Endothelial cell of umbilical vein (primary cell): ENCODE measurements at places on chromosomes 5 and 9. TPM values are rescaled to one million over a fixed set of nuclear protein-coding genes. Genes with fewer than 3 reads are reported as not detected.

DNA sequence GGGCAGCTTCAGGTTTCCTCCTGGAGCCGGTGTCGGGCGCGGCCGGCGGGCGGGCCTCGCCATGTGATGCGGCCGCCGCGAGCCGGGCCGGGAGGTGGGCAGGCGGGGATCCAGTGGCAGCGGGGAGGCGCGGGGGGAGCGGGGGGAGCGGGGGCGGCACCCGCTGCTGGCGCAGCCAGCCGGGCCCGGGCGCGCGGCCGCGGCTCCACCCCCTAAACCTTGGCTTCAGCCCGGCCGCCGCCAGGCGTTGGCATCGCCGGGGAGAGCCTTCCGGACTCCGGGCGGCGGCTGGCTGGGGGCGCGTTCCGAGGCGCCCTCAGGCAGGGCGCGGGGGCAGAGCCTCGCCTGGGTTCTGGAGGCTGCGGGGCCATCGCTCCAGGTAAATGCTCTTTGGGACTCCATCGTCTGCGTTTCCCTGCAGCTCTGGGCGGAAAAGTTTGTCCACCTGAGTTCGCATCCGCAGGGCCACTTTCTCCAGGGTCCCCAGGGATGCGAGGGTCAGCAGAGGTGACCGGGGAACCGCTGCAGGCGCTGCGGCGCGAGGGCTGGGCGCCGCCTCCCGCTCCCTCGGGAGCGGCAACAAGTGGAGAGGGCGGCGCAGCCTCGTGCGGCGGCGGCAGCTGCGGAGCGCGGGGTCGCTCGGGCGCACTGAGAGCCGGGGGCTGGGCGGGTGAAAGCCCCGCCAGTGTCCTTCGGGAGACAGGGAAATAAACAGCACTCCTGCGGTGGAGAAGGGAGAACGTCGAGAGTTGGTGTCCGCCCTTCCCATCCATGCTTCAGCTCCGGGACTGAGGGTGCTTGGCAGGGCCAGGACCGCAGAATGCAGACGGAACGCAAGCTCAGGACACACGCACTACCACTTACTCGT lies at the start of gene ARHGEF28:
TSS of gene ARHGEF28 (plus strand) at position 253 of the 868 bp plus-strand sequence. CDS start 58,656 bp downstream, outside the sequence.
- peak; percentile 47 for DNase-seq
- peak within 1 kb of the TSS; percentile 74 for H3K4me3 ChIP-seq
- peak within 1 kb of the TSS; percentile 81 for H3K27ac ChIP-seq
- H3K4me1 ChIP-seq: peaks cover 40% of the 10 kb centered on the region
- no peaks in the 10 kb centered on the region for H3K27me3 ChIP-seq

DNA sequence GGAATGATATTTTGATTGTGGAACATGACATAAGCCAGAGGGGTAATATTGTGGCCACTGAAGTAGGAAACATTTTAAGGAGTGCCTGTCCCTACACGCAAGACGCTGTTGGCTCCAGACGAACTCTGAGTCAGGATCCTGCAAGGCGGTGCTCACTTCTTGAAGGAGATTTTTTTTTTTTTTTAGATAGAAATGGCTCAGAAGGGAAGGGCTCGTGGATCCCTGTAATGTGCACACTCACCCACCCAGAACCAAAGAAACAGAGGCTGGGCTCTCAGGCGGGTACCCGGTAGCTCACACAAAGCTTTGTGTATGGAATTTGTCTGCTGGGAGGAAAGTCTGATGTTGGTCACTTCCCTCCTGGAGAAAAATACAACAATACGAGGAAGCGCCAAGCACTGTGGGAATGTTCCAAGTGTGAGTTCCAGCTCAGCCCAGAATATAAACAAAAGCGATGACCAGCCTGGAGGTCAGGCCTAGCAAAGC lies 25.7 kb downstream of the RAPGEF1 start:
- DNase-seq: peak; percentile 99
- H3K4me3 ChIP-seq: no peak overlapping the region
- no peaks in the 10 kb centered on the region for H3K27me3 ChIP-seq

- peaks cover 43% of the 10 kb centered on the region for H3K4me1 ChIP-seq
- no peaks in the 10 kb centered on the region for H3K36me3 ChIP-seq
- no peak for DNase-seq
- H3K27me3 ChIP-seq: no peaks in the 10 kb centered on the region
Observed at GRCh38 chr5:150616506-150616905, 24.0 kb upstream of the SYNPO start.

DNA sequence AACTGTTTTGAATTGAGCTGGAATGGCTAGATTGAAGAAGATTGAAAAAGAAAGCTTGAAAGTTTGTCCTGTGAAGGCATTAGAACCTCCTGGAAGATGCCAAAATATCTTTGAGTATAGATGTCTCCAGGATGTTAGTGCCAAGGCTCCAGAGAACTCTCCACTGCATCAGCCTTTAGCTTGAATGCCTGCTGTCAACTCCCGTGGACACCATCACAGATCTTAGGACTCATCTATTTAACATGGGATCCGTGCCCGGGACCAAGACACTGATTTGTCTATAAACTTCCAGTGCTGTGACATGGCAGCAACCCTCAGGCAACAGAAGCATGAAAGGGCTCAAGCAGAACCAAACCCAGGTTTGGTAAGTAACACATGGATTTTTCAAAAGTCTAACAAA lies 670.9 kb upstream of the ST8SIA4 start:
- no peaks in the 10 kb centered on the region for H3K36me3 ChIP-seq
- no peak for DNase-seq
- no peaks in the 10 kb centered on the region for H3K27me3 ChIP-seq
- H3K4me1 ChIP-seq: no peaks in the 10 kb centered on the region
- H3K27ac ChIP-seq: no peak overlapping the region

GRCh38 chr5:69152731-69153130 lies 14.2 kb upstream of the CCNB1 start:
- H3K4me1 ChIP-seq: no peaks in the 10 kb centered on the region
- H3K36me3 ChIP-seq: no peaks in the 10 kb centered on the region
- no peak overlapping the region for H3K4me3 ChIP-seq

- no peak overlapping the region for H3K27ac ChIP-seq
- no peaks in the 10 kb centered on the region for H3K27me3 ChIP-seq
- no peaks in the 10 kb centered on the region for H3K4me1 ChIP-seq
- no peaks in the 10 kb centered on the region for H3K36me3 ChIP-seq
- no peak overlapping the region for H3K4me3 ChIP-seq
Observed at GRCh38 chr9:102631559-102631958, 363.6 kb upstream of the CYLC2 start.

DNA sequence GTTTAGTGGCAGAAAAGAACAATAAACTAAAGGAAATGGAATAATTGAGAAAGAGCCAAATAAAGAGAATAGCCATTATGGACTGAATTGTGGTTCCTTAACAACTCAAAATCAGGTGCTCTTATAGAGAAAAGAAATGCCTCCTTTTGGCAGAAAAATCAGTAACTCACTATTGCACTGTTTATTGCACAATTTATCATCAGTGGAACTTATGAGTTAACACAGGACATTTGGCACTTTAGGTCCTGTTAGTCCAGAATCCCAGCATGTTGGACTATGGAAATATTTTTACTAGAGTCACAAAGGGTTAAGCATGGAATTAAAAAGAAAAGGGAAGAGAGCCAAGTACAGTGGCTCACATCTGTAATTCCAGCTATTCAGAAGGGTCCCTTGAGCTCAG lies 53.8 kb upstream of the JMY start:
- no peak overlapping the region for H3K4me3 ChIP-seq
- H3K27me3 ChIP-seq: peaks cover 4% of the 10 kb centered on the region
- no peak overlapping the region for H3K27ac ChIP-seq
- H3K36me3 ChIP-seq: no peaks in the 10 kb centered on the region
- no peaks in the 10 kb centered on the region for H3K4me1 ChIP-seq

- no peaks in the 10 kb centered on the region for H3K36me3 ChIP-seq
- H3K4me1 ChIP-seq: peaks cover 3% of the 10 kb centered on the region
- DNase-seq: no peak
- H3K4me3 ChIP-seq: no peak overlapping the region
Observed at GRCh38 chr9:87531370-87532295, 34.0 kb downstream of the DAPK1 start.

GRCh38 chr5:178232920-178233429 lies 373 bp upstream of the PHYKPL start:
- no peaks in the 10 kb centered on the region for H3K27me3 ChIP-seq
- peaks cover 8% of the 10 kb centered on the region for H3K36me3 ChIP-seq
- H3K4me3 ChIP-seq: peak overlapping the region; percentile 90
- no peak overlapping the region for H3K27ac ChIP-seq

GRCh38 chr5:153400931-153401330 lies 89.5 kb upstream of the GRIA1 start:
- no peaks in the 10 kb centered on the region for H3K4me1 ChIP-seq
- no peaks in the 10 kb centered on the region for H3K36me3 ChIP-seq

DNA sequence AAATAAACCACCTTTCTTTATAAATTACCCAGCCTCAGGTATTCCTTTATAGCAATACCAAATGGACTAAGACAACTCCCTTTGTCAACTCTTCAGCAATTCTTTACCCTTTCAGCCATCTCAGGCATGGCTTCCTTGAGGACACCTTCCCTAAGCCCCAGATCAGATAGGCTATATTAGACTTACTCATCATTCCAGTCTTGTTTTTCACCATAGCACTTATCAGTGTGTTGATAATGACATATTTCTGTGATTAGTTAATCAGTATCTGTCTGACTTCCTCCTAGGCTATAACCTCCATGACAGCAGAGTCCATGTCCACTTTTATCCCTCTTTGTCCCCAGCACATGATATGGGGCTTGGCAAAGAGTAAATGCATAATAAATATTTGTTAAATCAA lies 238.1 kb downstream of the ACTL7B start:
- H3K4me1 ChIP-seq: no peaks in the 10 kb centered on the region
- H3K4me3 ChIP-seq: no peak overlapping the region
- no peaks in the 10 kb centered on the region for H3K27me3 ChIP-seq
- H3K27ac ChIP-seq: no peak overlapping the region

DNA sequence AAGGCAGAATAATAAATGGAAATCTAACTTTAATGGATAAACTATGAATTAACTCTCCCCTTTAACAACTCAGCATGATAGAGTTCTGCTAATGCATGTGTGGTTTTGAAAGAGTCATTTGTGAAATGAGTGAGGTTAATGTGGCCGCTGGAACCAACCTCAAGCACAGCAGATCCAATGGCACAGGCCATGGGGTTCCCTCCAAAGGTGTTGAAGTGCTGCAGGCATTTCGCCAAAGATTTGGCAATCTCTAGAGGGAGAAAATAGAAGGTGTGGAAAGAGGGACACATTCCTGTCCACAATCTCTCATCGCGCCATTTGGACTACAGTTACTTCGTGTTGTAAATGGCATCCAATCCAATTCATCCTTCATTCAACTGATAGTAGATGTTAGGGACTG lies 35.0 kb downstream of the AGXT2 start:
- no peaks in the 10 kb centered on the region for H3K4me1 ChIP-seq
- no peak overlapping the region for H3K27ac ChIP-seq
- no peak for DNase-seq
- H3K4me3 ChIP-seq: no peak overlapping the region

- H3K27me3 ChIP-seq: no peaks in the 10 kb centered on the region
- no peaks in the 10 kb centered on the region for H3K36me3 ChIP-seq
- no peak overlapping the region for H3K4me3 ChIP-seq
- H3K4me1 ChIP-seq: no peaks in the 10 kb centered on the region
Observed at GRCh38 chr9:101311758-101312420, 72.9 kb downstream of the BAAT start.

Gene FOXD4L4
- total RNA-seq: 0.15 and 0.39 TPM in 2 replicates

Gene OTULINL
- 0.37 and 0.42 TPM in 2 replicates for total RNA-seq

Gene WNT8A
- total RNA-seq: not detected in 2 replicates

Gene BAAT
- not detected in 2 replicates for total RNA-seq

Gene CDX1
- total RNA-seq: not detected in 2 replicates

Gene IFNB1
- not detected in 2 replicates for total RNA-seq

Gene HTR1A
- not detected in 2 replicates for total RNA-seq

Gene OR2Y1
- total RNA-seq: not detected in 2 replicates

Gene ZNG1A
- total RNA-seq: 39.8 and 41.9 TPM in 2 replicates

Gene NEUROG1
- not detected in 2 replicates for total RNA-seq
